Activated T-helper 2 cell treated with anti-CD3 and anti-CD28 coated beads, Interferon-gamma antibody, Interleukin-2, Interleukin-4, amounts not matched to agents 10 μg/mL and 5 μg/mL and 100 μg/mL, durations not matched to agents 14 hours and 24 hours and 36 hours (primary cell): ENCODE measurements at places on chromosomes 2 and 18.

DNA sequence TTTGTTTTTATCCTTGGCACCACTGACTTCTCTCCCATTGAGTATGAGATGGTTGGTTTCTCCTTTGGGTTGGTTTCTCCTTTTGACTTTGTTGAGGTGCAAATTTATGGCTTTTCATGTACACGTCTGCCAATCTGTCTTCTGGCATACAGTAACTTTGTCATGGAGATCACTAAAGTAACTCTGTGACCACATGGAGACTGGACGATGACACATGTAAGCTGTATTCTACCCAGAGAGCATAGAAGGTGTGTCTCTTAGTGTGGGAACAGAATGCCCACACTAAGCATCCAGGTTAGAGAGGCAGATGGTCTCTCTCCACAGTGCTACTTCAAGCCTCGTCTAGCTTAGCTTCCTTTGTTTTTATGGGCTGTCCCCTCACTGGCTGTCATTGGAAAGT is 897.5 kb downstream of the SUCLG1 start:
- DNase-seq = no peak

GRCh38 chr2:9329497-9329896 is 93.8 kb downstream of the ITGB1BP1 start:
- DNase-seq = no peak

DNA sequence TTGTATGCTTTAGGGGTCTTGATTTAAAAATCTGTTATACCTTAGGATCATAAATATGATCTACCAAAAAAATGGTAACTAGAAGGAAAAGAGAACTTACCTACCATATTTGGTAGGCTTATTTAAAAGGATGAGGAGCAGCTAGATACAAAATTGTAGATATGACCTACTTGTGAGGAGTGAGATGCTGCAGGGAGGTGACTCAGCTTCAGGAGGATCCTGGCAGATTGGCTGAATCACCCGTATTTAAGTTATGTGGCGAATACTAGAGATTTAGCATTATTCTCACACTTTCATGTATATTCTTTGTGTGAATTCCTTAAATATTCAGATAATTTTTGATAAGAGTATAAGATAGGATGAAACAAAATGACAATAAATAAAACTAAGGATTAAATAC is 657.3 kb upstream of the LINC00305 start:
- DNase-seq = no peak

DNA sequence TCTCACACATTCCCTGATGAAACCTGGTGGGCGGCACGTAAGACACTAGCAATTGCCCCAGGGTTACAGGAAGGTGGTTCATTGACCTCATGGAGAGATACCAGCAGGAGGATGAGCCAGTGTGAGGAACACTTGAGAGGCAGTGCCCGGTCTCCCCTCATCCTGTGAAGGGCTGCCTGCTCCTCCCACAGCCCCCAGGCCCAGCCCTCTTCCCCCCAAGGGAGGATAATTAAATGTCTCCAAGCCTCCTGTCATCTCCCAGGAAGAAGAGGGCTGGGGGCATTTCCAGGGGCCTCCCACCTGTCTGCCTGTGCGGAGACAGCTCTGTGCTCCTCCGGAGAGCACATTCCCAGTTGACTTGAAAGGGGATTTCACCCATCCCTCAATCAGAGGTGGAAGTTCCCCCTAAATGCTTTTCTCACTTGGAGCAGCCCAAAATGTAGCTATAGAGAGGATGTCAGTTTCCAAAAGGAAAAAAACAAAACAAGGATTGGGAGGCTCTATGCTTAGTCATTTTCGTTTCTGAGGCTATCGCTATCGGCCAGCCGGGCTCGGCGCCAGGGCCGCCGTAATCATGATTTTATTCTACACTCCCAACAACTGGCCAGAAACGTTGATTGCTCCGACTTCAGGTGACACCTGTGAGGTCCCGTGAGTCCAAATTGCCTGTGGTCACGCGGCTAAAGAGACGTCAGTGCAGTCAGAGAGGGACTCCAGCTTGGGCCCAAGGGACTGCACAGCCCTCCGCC is 7.1 kb downstream of the KCNF1 start:
- no peak for DNase-seq

DNA sequence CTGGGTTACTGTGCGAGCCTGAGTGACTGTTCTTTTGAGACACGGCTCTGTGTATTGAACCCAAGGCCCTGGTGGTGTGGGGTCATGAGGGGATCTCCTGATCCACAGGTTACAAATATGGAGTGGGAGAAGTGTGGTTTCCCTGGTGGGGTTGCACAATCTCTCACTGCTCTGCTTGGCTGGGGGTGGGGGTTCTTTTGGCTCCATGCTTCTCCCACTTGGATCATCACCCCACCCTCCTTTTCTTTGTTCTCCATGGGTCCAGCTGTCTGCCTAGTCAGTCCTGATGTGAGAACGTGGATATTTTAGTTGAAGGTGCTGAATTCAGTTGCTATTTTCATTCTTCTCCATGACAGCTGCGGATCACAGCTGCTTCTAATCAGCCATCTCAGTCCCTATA is 37.8 kb downstream of the AGPS start:
- no peak for DNase-seq

GRCh38 chr2:72925328-72925943 is 8.1 kb downstream of the EMX1 start:
- DNase-seq = no peak

DNA sequence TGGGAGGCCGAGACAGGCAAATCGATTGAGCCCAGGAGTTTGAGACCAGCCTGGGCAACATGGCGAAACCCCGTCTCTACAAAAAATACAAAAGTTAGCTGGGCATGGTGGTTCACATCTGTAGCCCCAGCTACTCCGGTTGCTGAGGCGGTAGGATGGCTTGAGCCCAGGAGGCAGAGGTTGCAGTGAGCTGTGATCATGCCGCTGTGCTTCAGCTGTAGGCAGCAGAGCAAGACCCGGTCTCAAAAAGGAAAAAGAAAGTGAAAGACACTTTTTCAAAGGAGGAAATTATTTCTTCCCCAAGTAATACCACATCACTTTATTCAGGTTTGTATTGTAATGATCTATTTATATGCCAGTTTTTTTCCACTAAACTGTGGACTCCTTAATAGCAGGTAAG is 35.7 kb upstream of the TAF4B start:
- DNase-seq = peak; percentile 34

GRCh38 chr18:3595369-3596273 is 145.6 kb downstream of the TGIF1 start:
- no peak for DNase-seq
